ENCODE measurements at places on chromosomes 16 and 17.

DNA sequence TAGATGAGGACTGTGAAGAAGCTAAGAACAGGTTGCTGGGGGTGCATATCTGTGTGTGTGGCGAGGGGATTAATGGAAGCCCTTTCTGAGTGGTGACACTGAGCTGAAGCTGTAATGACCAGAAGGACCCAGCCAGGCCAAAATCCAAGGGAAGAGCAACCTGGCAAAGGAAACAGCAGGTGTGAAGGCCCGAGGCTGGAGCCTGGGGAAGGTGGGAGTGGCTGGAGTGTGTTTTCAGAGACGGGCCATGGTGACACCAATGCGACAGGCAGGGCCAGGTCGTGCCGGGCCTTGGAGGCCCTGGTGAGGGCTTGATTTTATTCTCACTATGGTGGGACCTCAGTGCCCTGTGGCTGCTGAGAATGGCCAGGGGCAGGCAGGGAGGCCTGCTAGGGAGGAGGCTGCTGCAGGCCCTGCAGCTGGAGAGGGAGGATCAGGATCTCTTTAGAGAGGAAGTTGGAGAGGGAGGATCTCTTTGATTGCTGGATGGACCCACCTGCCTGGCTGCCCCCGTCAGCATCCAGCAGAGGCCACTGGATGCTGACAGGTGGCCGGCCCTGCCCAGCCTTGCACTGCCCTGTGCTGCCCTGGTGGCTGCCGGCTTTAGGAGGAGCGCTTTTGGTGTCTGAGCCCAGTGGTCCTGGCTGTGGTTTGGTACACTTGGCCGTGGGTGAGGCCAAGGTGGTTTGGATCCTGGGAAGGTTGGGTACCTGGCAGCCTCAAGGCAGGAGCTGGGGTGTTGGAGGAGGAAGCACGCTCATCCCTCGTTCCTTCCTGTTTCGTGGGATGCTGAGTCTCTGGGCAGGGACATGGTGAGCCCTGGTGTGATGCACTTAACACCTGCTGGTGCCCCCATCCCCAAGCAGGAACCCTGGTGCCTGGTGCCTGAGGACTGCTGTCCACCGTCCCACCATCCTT lies 188.3 kb downstream of the SEC14L1 start:
- no peak for DNase-seq

DNA sequence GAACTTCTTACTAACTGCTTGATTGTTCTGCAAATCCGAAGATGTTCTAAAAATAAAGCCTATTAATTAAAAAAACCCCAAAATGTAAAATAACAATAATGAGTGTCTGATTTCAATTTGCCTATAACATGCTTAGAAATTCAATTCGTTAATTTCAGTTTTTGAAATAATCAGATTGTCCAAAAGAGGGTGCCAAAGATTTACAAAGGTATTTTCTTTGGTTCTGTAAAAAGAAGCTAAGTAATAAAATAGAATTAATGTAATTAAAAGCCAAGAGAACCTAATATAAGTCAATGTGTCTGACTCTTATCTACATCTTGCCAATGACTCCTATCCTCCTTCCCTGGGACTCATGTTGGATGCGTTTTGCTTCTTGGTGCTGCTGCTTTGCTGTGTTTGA lies 75.0 kb upstream of the CPHXL start:
- no peak for DNase-seq

DNA sequence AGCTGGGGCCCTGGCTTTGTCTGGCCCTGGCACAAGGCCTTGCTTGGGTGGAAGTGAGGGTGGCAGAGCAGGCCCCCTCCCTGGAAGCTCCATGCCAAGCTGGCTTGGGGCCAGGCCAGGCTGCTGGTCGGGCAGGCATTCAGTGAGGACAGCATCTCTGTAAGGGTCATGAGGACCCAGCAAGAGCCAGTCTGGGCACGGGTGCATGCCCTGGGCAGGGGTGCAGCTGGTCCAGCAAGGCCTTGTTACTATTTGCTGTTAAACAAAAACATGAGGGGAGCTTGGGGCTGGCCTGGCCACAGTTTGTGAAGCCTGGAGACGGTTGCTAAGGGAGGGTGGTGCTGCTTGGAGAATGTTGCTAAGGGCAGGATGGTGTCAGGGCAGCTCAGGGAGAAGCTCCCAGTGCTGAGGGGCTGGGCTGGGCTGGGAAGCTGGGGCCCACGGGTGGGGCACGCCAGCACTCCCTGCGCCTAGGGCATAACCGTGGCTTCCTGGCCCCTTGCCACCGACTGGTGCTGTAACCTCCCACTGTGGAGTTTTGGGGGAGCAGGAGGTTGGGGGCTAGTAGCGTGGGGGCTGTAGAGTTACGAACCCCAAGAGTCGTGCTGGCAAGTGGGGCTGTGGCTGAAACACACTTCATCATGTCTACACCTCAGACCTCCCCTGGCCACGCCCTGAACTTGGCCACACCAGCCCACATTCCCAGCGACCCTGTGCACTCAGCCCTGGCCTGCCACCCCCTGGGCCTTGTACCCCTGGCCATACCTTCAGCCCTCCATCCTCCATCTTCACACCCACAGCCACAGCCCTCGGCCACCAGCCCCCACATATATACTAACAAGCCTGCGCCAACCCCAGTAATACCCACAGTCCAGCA lies 1.6 kb downstream of the TPPP3 start:
- no peak for DNase-seq

DNA sequence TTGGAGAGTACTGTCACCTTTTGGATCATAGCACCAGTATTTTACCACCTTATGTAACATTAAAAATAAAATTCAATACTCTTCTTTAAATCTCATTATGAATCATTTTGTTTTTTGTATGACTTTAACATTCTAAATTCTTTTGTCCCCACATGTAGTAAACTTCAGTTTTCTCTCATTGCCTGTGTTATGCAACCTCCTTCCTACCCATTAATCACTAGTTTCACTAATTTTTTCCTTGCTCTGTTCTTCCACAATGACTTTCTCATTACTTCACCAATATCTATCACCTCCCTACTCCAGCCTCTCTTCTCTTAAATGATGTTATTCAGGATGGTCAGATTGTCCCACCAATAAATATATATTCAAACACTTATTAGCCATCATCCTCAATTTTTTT lies 68.7 kb downstream of the TTC19 start:
- no peak for DNase-seq

DNA sequence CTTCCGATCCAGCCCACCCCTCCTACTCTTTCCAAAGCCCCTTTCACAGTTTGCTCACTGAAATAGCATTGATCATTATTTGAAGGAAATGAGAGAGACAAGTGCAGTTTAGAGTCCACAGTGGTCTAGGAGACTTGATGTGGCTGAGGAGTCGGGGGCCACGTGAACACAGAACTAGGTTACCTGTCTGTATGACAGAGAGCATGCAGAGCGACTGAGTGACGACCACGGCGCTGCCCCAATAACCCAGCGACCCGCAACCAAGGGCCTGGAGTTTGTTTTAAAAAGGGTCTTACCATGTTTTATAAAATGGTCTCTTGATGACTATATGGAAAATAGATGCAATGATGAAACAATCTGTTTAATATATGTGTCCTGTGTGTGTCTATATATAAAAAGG lies 39.5 kb downstream of the NDEL1 start:
- no peak for DNase-seq

DNA sequence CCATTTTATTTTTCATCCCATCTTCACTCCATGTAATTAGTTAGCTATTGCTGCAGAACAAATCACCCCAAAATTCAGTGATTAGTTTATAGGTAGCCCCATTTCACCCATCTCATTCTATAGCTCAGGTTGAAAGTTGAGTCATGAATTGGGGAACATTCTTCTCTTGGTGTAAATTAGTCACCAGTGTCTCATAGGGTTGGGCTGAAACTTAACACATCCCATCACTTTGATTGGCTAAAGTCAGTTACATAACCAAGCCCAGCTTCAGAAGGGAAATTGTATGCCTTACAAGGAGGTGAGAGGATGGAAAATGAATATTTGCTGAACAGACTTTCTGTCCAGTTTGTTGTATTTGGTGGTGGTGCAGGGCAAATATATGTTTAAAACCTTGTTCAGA lies 477.5 kb downstream of the WWOX start:
- DNase-seq: no peak

GRCh38 chr16:22348291-22348690 lies 26.1 kb downstream of the CDR2 start:
- no peak for DNase-seq

DNA sequence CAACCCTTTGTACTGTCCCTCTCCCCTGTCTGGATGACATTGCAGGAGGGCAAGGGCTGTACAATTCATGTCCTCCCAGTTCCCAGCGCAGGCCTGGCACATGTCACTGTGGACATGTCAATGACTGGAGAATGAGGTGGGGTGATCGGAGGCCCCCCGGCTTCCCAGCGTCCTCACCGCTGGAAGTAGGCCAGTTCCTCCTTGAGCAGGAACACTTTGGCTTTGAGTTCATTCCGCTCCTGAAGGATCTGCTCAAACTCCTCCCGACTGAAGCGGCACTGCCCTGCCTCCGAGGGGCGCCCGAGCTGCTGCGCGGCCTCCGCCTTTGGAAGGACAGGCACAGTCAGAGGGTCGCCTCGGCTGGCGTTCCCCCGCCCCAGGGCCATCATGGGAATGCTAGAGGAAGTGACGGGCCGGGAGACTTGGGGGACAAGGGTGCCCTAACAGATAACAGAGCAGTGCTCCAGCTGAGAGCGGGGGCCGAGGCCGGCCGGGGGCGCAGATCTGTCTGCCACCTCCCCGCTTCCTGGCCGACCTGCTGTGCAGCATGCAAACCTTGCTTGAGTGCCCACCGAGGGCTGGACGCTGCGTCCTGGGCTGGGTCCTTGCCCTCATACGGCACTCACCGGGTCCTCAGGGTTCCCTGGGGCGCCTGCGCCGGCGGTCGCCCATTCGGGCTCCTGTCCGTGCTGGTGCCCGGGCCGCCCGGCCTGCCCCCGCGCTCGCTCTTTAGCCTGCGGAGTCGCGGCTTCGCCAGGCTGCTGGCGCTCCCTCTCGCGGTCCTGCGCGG lies 1.3 kb downstream of the RILP start:
- no peak for DNase-seq

DNA sequence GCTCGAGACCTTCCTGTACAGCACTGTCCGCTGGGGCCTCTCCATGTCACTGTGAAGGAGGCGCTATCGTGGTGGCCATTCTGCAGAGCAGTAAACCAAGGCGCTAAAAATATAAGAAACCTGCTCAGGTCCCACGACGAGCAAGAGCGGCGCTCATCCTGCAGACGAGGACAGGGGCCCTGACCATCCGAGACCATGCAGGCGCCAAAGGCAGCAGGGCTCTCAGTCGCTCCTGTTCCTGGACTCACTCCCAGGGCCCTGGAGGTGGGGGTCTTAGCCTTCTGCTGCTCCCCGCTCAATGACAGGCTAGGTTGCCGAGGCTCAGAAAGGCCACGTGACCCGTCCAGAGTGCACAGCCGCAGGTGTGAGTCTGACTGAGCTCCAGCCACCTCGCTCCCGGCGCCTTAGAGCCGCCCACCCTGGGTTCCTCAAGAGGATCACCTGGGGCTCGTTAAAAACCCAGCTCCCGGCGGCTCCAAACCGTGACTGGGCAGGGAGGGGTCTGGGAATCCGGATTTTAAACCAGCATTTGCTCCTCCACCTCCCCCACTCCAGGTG lies 509 bp upstream of the ATP2C2 start:
- no peak for DNase-seq

- DNase-seq: no peak
Observed at GRCh38 chr17:9973669-9974447, 68.8 kb upstream of the RCVRN start.

GRCh38 chr16:70778901-70779309 lies 22.1 kb downstream of the VAC14 start:
- no peak for DNase-seq

DNA sequence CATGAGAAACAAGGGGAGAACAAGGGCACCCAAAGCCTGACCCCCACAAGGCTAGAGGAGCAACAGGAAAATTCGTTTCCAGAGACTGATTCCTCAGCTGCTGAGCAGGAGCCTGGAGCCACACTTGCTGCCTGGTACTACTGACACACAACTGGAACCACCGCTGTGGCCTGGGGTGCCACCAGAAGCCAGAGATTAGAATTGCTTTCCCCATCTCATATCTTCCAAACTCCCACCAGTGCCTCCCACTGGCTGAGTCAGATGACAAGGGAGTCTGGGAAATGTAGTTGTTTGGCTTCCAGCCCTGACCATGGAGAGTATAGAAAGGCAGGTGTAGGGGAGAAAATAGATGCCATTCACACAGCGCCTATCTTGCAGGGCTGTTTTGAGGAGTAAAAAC lies 4.1 kb upstream of the TMEM11 start:
- no peak for DNase-seq

- DNase-seq: no peak
Observed at GRCh38 chr17:8825802-8826201, 26.6 kb upstream of the MFSD6L start.

GRCh38 chr16:1308036-1308976 lies 1.1 kb upstream of the UBE2I start:
- DNase-seq: peak; percentile 55

- no peak for DNase-seq
Observed at GRCh38 chr17:16150251-16150856, 65.0 kb downstream of the NCOR1 start.

DNA sequence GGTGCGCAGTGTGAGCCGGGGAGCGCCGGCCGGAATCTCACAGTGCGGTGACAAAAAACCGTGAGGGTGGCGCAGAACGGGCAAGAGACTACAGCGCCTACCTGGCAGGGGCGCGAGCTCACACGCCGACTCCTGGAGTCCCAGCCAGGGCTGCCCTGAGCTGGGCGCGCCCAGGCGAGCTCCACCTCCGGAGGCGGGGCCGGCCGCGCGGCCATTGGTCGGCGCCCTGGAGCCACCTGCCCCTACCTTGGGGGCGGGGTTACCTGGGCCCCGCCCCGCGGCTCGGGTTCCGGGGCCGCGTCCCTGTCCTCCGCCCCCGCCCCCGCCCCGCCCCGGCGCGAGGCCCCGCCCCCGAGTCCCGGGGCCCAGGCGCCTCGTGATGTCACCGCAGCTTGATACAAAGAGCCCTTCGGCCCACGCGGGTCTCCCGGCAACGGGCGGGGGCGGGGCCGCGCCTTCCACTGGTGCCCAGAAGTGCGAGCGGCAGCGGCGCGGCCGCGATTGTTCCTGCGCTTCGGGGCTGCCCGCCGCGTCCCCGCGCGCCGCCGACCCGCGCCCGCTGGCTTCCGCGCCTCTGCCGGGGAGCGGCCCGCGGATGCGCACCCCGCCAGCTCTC lies 96.3 kb downstream of the RAB11FIP4 start:
- DNase-seq: no peak

DNA sequence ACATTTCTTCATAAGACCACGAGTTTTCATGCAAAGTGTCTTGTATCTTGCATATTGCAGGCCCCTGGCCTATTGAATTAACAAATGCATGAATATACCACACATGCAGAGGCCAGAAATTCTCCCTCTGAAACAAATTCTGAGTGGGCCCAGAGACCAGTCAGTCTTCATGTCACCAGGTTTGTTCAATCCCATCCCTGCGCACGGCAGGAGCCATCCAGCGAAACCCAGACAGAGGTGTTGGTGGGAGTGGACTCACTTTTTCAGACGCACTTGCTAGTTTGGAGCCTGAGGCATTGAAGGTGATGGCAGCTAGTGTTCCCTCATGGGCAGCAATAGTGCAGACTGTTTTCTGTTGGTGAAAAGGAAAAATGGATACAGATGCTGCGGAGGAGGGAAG lies 21.9 kb downstream of the WIPI1 start:
- no peak for DNase-seq

GRCh38 chr17:38742411-38743308 lies 5.5 kb downstream of the PCGF2 start:
- no peak for DNase-seq

- no peak for DNase-seq
Observed at GRCh38 chr16:50731989-50732832, 9.7 kb upstream of the CYLD start.

Data from Panc1 (cell line).